H4 (cell line): ENCODE measurements at places on chromosomes 3 and 15. TPM values are rescaled to one million over a fixed set of nuclear protein-coding genes. Genes with fewer than 3 reads are reported as not detected.

SLC12A8 gene
- total RNA-seq = 122 and 126 TPM in 2 replicates

C2CD4A gene
- not detected in 2 replicates for total RNA-seq

XYLB gene
- 0.08 and 1.3 TPM in 2 replicates for total RNA-seq

IGSF10 gene
- under 0.01 and 0.77 TPM in 2 replicates for total RNA-seq

TP63 gene
- 1.5 and 1.7 TPM in 2 replicates for total RNA-seq

DNA sequence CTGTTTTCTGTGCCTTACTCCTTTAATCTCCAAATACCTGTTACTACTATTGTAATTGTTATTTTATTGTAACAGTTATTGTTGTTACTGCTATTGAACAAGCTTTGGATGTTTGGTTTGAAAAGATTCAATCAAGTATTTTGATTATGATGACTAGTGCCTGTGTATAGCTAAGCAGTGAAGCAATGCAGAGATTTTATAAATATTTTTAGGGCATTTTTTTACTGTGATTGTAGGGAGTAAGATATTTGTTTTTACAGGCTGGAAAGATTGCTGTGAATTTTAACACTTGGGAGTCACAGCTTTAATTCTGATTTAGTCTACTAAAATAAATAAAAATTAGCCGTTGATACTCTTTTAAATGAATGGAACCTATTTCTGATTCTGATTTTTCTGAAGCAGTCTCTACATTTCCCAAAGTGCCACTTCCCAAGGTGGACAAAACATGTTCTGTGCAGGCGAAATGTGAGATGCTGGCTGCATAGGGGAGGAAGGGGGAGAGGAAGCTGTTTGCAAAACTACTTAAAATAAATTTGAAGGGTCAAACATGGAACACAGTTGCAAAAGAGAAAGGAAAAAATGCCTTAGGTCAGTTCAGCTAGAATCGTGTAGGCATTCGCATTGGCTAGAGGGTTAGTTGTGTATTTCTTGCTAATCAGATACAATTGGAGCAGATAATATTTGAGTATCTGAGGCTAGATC lies 25.7 kb downstream of the EEFSEC start:
- DNase-seq = no peak

DNA sequence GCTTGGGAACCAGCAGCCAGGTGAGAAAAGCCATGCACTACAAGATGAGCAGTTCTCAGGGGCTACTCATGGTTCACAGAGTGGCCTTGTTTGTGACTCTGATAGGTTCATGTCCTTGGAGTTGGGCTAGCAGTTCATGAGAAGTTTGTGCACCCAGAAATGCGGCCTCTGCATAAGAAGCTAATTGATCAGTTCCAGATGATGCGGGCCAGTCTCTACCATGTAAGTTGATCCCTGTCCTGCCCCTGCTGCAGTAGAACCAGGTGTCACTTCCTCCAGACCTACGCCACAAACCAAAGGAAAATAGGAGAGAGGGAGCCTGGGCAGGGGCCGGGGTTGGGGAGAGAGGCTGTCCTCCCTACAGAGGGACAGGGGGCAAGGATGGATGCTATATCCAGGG lies 27.2 kb upstream of the MANF start:
- no peak for DNase-seq

- DNase-seq = no peak
Observed at GRCh38 chr15:83061680-83062079, 5.4 kb downstream of the BTBD1 start.

- no peak for DNase-seq
Observed at GRCh38 chr3:194276768-194277103, 74.4 kb downstream of the CPN2 start.

DNA sequence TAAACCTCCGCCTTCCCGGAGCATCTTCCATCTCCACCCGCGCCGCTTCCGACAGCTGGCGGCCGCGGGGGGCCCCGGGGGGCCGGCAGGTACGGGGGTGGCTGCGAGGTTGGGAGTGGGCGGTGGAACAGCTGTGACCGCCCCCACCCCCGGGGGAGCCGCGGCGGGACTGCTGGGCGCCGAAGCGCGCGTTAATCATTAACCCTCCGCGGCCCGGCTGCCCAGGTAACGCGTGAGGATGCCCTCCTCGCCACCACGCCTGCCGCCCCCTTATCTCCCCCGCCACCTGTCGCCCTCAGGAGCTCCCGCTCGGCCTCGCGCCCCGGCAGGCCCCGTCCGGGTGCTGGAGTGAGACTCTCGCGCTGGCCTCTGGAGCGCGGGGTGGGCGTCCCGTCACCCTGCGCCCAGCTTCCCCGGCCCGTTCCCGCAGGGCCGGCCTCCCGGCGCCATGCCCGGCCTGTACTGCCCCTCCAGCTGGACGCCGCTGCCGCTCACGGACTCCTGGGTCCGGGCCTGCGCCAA lies 757 bp downstream of the VWA5B2 start:
- no peak for DNase-seq

DNA sequence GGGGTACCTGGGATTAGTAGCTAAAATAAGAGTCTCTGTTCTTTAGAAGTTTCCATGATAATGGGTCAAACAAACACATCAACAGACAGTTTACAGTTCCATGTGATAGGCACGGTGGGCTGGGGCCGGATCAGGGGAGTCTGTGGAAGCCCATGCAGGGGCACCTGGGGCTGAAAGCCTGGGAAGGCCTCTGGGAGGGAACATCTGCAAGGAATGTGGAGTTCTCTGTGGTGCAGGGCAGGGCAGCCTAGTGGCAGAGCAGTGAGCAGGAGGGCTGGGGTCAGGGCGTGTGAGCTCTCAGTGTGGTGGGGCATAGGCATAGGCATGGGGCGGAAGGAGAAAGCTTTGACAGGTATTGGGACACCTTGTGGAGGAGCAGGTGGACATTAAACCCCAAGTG lies 207.7 kb upstream of the TRIM42 start:
- no peak for DNase-seq

GRCh38 chr3:167863811-167864551 lies 128.5 kb downstream of the SERPINI1 start:
- DNase-seq = no peak

DNA sequence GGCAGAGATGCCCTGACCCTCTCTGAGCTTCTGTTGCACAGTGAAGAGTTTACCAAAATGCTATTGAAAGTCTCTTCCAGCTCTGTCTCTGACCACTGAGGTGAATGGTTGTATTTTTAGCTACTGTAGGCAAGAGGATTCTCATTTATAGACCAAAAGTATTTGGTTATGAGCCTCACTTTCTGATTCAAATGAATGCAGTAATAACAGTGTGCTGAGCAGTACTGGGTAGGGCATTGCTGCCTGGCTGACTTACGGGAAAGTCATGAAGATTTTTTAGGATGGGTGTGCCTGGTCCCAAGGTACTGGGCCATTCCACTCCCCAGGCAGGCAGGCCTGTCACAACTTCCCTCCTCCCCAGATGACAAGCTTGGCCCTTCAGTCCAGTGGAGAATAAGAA lies 15.5 kb downstream of the PLA1A start:
- DNase-seq = no peak

DNA sequence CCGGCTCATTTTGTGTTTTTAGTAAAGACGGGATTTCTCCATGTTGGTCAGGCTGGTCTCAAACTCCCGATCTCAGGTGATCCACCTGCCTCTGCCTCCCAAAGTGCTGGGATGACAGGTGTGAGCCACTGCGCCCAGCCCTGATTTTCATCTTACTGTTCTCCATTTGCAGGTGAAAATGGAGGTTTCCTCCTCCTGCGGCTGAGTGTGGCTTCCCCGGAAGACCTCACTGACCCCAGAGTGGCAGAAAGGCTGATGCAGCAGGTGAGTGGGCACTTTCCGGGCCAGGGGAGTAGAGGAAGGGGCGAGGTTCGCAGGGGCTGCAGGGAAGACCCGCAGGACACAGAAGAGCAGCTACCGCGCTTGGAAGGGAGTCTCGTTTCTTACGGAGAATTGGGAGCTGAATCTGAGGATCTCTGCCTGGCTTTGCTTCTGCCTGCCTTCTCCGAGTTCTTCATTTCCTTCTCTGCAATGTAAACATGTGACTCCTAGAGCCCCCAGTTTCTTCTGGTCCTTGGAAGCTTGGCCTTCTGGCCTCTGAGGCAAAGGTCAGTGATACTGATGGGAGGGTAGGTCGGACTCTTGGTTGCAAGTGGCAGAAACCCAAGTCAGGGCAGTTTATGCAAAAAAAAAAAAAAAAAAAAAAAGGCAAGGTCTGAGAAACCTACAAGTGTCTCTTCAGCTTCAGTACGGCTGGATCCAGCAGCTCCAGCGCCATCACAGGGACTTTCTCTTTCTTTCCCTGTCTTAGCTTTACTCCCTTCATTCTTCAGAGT lies 8.9 kb downstream of the MUC20 start:
- DNase-seq = no peak

- no peak for DNase-seq
Observed at GRCh38 chr3:151009981-151010380, 37.5 kb upstream of the CLRN1 start.

- peak; percentile 99 for DNase-seq
Observed at GRCh38 chr15:78065284-78065872, 12.1 kb downstream of the TBC1D2B start.

GRCh38 chr3:18483226-18483625 lies 58.1 kb upstream of the SATB1 start:
- no peak for DNase-seq
